Left lung (tissue), 14 donors: ENCODE measurements at places on chromosomes 4 and X. TPM values are rescaled to one million over a fixed set of nuclear protein-coding genes. Genes with fewer than 3 reads are reported as not detected.

DNA sequence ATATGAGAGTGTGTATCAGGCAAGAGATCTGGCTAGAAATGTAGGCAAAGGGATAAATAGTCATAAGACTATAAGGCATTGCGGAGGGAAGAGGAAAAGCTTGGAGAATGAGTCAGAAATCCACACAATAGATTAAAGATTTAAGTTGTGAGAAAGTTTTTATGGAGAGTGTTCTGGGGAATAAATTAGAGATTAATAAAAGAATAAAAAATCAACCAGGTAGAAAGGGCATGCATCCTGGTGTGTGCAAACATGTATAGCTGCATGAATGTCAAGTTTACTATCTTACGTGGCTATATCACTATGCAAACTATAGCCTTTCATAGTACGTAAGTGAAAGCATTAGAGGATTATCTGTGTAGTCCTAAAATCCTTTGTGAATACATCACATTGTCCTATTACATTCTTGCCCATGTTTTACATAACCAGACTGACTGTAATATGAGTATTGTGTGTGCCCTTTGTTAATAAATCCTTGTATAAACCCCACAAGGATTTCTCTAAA, 36.9 kb downstream of the SNCA start:
- H3K27me3 ChIP-seq: no peaks in the 10 kb centered on the region
- H3K4me1 ChIP-seq: no peaks in the 10 kb centered on the region
- DNase-seq: no peak
- H3K27ac ChIP-seq: no peak overlapping the region
- no peak overlapping the region for H3K4me3 ChIP-seq

The ZCCHC18 gene
- 1.4 TPM for total RNA-seq

DNA sequence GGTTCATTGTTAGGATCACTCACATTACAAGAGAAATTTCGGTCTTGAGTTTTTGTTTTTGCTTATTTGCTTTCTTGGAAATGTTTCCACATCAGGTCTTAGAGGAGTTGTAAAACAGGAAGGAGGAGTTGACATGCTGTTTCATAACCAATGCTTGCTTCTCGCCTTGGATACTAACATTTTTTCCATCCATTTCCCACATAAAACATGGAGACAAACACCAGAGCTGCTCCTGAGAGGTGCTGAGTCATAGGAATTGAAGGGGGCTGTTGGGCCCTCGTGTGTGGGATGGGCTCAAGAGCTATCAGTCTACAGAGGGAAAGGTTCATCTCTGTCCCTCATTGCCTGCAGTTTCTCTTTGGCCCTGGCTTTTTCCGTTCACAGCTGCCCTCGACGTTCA, 29.9 kb downstream of the TBL1X start:
- no peak overlapping the region for H3K27ac ChIP-seq
- no peak for DNase-seq
- no peaks in the 10 kb centered on the region for H3K4me1 ChIP-seq
- no peak overlapping the region for H3K4me3 ChIP-seq
- no peaks in the 10 kb centered on the region for H3K27me3 ChIP-seq

GRCh38 chr4:27094224-27094623, 233.6 kb downstream of the STIM2 start:
- no peak overlapping the region for H3K27ac ChIP-seq
- no peak for DNase-seq
- no peak overlapping the region for H3K4me3 ChIP-seq

GRCh38 chrX:41300758-41301437, 33.1 kb upstream of the DDX3X start:
- H3K27ac ChIP-seq: no peak overlapping the region
- DNase-seq: no peak
- H3K4me1 ChIP-seq: no peaks in the 10 kb centered on the region
- H3K4me3 ChIP-seq: no peak overlapping the region
- H3K27me3 ChIP-seq: no peaks in the 10 kb centered on the region

DNA sequence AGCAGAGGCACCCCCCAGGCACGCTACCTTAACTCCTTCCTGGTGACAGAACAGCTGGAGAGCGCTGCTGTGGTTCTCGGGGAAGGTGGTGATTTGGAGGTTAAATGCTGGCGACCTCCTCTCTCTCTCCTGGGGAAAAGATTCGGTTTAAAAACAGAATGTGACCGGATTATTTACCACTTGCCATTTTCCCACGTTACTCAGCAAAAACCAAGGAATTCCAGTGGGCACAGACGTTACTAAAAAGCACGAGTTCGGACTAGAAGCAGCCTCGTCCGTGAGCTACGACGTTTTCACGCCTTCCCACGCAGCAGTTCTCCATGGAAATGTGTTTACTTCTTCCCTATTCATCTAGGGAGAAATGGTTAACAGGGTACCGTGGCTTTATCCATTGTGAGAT, 32.3 kb upstream of the C4orf50 start:
- H3K27ac ChIP-seq: no peak overlapping the region
- no peak for DNase-seq
- H3K27me3 ChIP-seq: peaks cover 28% of the 10 kb centered on the region
- no peaks in the 10 kb centered on the region for H3K36me3 ChIP-seq
- no peaks in the 10 kb centered on the region for H3K4me1 ChIP-seq
- no peak overlapping the region for H3K4me3 ChIP-seq

- peak; percentile 31 for DNase-seq
- H3K4me3 ChIP-seq: no peak overlapping the region
- no peaks in the 10 kb centered on the region for H3K4me1 ChIP-seq
- no peaks in the 10 kb centered on the region for H3K36me3 ChIP-seq
- H3K27me3 ChIP-seq: no peaks in the 10 kb centered on the region
Observed at GRCh38 chr4:148539387-148539786, 97.2 kb upstream of the NR3C2 start.

DNA sequence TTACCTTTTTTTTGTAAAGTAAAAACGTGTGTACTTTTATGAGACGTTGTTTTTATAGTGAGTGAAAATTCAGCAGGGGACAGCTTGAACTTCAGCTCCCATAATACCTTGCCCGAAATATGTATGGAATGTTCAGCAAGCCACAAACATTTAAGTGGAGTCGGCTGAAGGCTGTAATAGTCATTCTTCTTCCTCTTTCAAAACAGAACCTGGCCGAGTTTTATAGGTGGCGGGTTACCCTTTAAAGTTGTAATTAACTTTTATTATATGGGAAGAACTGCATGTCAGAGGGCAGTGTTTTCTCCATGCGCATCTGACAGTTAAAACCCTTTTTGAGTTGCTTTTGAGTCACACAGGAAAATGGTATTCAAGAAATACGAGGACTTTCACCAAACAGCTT, 50.7 kb downstream of the CLDN34 start:
- peak overlapping the region; percentile 89 for H3K27ac ChIP-seq
- H3K4me1 ChIP-seq: no peaks in the 10 kb centered on the region
- no peak overlapping the region for H3K4me3 ChIP-seq
- no peaks in the 10 kb centered on the region for H3K27me3 ChIP-seq

DNA sequence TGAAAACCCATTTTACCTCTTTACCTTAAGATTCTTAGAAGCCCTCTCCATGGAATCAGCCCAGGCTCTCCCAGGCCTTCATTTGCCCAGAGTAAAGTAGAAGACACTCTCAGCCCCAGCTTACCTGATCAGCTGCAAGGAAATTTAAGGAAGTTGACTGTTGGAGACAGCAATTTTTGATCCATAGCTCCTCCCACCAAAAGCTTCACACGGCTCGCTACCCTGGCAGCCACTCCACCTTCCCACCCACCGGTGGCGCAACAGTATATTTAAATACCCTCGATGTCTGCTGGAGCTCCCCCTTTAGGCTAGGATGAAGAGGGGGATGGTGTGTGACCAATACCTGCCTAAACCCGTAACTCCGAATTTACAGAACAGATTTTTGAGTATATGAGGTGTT, 75.4 kb downstream of the MBNL3 start:
- no peak overlapping the region for H3K4me3 ChIP-seq
- no peak for DNase-seq
- no peak overlapping the region for H3K27ac ChIP-seq
- no peaks in the 10 kb centered on the region for H3K4me1 ChIP-seq
- no peaks in the 10 kb centered on the region for H3K36me3 ChIP-seq
- H3K27me3 ChIP-seq: no peaks in the 10 kb centered on the region

GRCh38 chr4:42633605-42634388, 23.1 kb downstream of the ATP8A1 start:
- no peaks in the 10 kb centered on the region for H3K27me3 ChIP-seq
- H3K36me3 ChIP-seq: no peaks in the 10 kb centered on the region
- peaks cover 32% of the 10 kb centered on the region for H3K4me1 ChIP-seq
- no peak overlapping the region for H3K4me3 ChIP-seq
- no peak overlapping the region for H3K27ac ChIP-seq

The TCEAL7 gene
- 3.5 TPM for total RNA-seq

The CXXC4 gene
- total RNA-seq: 0.71 TPM

The CPEB2 gene
- 25.2 TPM for total RNA-seq

GRCh38 chrX:16664626-16665025, 14.7 kb downstream of the S100G start:
- H3K27me3 ChIP-seq: no peaks in the 10 kb centered on the region
- no peaks in the 10 kb centered on the region for H3K4me1 ChIP-seq
- DNase-seq: no peak
- H3K27ac ChIP-seq: no peak overlapping the region
- no peaks in the 10 kb centered on the region for H3K36me3 ChIP-seq

DNA sequence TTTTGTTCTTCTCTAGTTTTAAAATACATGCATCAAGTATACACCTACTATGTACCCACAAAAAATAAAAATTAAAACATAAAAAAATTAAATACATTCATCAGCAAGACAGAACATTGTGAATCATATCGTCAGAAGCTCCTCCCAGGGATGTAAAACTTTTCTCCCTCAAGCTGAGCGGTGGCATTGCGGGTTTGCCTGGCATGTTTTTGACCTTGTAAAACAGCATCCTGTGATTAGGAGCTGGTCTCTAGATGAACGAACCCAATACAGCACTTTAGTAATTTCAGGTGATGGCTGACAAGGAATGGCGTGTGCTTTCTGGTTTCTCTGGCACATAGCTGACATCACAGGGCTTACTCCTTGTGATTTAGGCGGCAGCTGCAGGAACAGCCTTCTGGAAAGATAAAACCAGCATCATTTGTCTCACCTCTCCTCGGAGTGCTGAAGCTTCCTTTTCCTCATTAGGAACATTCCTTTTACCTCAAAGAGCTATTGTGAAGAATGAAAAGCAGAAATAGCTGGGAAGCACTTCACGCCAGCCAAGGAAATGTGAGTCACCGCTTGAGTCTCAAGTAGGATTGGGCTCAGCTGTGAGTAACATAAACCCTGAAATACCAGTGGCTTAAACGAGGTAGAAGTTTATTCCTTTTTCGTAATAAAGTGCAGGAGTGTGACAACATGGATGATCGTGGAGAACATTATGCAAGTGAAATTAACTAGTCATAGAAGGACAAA, 44.3 kb downstream of the NYX start:
- no peaks in the 10 kb centered on the region for H3K4me1 ChIP-seq
- H3K27ac ChIP-seq: no peak overlapping the region
- H3K27me3 ChIP-seq: no peaks in the 10 kb centered on the region
- DNase-seq: peak; percentile 46
- H3K4me3 ChIP-seq: no peak overlapping the region

The SLITRK4 gene
- total RNA-seq: 0.23 TPM

DNA sequence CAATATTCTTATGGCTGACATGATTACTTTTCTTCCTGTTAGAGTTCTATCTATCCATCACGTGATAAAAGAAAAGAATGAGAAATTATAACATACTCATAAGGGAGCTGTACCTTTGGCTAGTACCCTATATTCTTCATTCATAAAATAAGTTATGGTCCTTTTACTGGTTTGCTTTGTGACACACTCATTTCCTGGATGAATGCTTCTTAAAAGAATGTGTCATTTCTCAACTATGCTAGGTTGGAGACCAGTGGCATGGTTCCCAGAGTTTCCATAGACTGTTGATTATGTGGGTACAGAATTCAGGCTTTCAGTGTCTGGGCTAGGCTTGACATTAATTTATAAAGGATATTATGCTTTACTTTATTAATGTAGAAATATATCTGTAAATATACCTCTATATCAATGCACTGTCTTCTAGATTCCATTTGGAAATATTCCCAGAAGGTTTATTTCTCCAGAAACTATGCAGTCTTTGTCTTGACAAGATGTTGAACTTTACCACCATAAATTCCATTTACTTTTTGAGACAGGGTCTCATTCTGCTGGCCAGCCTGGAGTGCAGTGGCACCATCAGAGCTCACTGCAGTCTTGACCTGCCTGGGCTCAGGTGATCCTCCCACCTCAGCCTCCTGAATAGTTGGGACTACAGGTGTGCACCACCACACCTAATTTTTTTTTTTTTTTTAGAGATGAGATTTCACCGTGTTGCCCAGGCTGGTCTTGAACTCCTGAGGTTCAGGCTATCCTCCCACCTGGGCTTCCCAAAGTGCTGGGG, 23.8 kb downstream of the NUDT6 start:
- H3K4me3 ChIP-seq: no peak overlapping the region
- no peaks in the 10 kb centered on the region for H3K4me1 ChIP-seq
- no peaks in the 10 kb centered on the region for H3K36me3 ChIP-seq
